ENCODE measurements at places on chromosomes 5 and 9. TPM values are rescaled to one million over a fixed set of nuclear protein-coding genes. Genes with fewer than 3 reads are reported as not detected.
A peak's percentile ranks its signal among the peaks of the same experiment; 100 is the strongest.

DNA sequence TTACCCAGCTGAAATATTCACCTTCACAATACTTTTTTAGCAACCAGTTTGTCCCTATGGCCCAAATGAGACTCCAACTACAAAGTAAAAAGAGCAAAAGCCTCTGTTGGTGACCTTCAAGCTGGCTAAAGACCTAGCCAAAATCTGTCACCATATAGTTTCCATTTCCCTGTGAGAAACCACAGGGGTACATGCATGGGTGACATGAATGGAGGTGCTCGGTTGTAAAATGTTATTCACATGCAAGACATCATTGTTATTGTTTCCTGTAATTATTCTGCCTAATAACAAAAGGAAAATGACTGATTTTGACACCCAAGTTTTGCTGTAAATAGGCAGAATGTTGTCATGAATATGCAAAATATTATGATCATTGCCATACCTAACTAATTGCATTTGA, 285.3 kb downstream of the ZNF608 start:
- DNase-seq = no peak

GRCh38 chr9:35756275-35757225, 2.5 kb upstream of the MSMP start:
- DNase-seq = peak; percentile 80

DNA sequence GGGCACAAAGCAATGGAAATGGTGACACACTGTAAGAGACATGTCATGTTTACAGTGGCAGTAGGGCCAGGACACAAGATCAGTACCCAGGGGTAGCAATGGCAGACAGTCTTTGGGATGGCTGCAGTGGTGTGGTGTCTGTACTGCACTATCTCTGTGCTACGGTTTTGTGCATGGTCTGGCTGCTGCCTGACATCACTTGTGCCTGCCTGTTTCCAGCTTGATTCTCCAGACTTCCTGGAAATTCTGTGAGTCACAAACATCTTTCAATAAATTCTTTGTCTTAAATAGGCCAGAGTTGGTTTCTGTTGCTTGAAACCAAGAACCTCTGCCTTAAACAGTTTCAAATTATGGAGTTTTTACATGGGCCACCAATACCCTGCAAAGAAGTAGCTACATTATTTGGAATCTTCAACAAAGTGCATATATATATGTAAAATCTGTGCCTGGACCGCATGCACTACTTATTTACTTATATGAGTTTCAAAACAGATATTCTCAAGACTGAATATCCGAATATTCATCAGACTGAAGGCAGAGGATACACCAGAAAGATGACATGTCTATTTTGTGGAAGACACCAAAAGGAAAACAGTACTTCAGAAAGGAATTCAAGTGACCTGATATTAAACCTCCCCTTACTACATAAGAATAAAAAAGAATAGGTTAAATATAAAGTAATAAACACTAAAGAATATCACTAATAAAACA, 188.1 kb downstream of the RFX3 start:
- no peak for DNase-seq

The SV2C gene
- 4.9 TPM for total RNA-seq

DNA sequence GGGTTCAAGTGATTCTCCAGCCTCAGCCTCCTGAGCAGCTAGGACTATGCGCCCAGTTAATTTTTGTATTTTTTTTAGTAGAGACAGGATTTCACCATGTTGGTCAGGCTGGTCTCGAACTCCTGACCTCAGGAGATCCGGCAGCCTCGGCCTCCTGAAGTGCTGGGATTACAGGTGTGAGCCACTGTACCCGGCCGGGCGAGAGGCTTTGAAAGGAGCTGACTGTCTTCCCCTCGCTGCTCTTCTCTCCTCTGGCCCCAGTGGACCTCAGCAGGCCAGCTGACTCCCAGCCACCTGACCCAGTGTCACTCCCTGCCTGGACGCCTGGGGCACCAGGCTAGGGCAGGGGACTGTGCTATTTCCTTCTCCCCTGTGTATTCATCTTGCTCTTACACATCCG, 89.5 kb upstream of the ANKRD55 start:
- no peak for DNase-seq

GRCh38 chr5:31157720-31158119, 35.8 kb upstream of the CDH6 start:
- no peak for DNase-seq

DNA sequence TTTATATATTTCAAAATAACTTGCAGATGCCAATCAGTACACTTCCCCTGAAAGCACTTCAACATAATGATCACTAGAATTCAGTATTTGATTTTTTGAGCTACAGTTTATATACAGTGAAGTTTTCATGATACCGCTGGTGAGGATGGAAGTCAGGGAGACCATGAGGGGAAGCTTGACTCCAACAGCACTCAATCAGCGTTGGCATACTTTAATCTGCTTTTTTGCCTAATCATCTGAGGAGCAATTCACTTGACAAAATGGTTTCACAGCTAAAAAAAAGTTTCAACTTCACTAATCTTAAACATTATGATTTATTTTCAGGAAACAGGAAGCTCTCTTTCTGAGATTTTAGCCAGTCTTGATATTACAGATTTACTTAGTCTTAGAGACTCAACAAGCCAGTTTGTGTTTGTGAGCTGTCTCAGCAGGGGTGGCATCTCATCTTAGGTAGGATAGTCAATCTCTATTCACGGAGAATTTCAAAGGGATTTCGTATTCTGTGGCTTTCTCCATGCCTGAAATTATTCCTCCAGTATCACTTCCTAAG, 111.4 kb upstream of the ARRDC3 start:
- no peak for DNase-seq

The QRFP gene
- not detected for total RNA-seq
